ENCODE measurements at places on chromosomes 11 and 22.

- no peak for DNase-seq
These were observed 319.3 kb downstream of the DCDC1 start for GRCh38 chr11:31050061-31050765.

DNA sequence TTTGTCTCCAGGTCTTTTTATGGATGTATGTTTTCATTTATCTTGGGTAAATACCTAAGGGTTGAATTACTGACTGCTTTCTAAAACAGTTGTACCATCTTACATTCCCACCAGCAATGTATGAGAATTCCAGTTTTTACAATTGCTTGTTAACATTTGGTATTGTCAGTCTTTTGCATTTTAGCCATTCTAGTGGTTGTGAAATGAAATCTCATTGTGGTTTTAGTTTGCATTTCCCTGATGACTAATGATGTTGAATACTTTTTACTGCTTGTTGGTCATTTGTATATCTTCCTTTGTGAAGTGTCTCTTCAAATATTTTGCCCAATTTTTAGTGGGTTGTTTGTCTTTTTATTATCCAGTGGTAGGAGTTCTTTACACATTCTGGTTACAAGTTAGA is 92.8 kb downstream of the ARFGAP2 start:
- no peak for DNase-seq

DNA sequence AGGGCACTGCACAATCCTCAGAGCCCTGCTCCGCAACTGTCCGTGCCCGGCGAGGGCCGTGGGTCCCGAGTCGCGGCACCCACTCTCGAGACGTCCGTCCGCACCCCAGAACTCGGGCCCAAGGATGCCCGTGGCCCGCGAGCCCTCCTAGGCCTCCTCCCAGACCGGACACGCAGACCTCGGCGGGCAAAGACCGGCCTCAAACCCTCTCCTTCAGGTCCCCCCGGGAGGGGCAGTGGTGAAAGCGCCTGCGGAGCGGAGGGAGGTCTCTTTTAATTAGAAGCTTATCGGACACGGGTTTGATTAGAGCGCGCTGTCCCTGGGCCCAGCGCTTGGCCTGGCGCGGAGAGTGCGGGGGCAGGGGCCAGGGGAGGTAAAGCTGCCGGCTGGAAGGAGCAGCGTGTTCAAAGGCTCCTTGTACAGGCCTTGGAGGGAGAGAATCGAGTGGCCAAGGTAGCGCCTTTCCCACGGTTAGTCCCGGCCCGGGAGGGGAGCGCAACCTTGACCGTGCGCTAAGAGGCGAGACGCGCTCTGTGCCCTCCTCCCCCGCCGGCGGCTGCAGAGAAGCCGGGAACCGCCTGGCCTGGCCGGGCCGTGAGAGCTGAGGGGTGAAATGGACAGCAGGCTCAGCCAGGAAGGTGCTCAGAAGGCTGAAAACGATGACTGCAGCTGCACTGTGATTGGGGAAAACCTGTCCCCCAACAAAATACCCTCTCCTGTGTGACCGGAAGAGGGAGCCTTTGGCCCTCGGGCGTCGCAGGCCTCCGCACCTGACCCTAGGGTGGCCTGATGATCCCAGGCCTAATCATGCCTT is 4.6 kb downstream of the WT1 start:
- DNase-seq: no peak

- DNase-seq: no peak
These were observed 117.3 kb upstream of the CTSC start for GRCh38 chr11:88454881-88455280.

- DNase-seq: no peak
These were observed 19.6 kb downstream of the ACER3 start for GRCh38 chr11:76880314-76880713.

GRCh38 chr11:66467034-66467659 is 442 bp downstream of the PELI3 start:
- DNase-seq: no peak

- DNase-seq: peak; percentile 72
These were observed at the start of gene TRIM22 for GRCh38 chr11:5689551-5689983. TSS of gene TRIM22 (plus strand) at chr11:5689790. CDS start at chr11:5696233, 6,443 bp downstream.

DNA sequence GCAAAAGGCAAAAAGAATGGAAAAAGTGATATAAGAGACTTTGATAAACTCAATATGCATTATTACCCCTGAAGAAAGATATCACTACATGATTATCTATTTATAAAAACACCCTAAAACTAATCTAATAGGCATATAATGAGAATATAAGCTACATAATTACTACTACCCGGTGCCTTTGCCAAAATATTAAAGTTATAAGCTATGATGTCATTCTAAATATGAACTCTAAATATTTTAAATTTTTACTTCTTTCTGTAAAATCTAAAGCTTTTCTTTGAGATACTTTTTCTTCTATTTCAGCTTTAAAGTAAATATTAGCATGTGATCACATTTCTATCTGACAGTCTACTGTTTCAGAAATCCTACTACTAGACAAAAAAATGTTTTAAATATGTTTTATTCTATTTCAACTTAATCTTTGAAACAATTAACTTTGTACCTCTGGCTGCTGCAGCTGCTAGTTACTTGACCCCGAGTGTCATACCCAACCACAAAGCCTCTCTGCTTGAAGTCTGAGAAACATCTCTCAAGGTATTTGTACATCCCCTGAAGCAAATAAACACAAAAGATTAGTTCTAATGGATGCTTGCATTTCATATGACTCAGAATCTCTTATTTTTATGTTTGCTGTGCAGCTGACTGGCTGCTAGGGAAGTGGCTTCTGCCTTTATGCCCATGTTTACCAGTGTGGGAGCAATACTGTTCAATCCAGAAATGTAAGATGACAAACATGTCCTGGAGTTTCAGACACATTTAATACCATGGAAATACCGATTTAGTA is 26.8 kb downstream of the PGM2L1 start:
- DNase-seq: no peak

GRCh38 chr11:69904161-69904973 is 85.2 kb upstream of the FGF3 start:
- DNase-seq: no peak

DNA sequence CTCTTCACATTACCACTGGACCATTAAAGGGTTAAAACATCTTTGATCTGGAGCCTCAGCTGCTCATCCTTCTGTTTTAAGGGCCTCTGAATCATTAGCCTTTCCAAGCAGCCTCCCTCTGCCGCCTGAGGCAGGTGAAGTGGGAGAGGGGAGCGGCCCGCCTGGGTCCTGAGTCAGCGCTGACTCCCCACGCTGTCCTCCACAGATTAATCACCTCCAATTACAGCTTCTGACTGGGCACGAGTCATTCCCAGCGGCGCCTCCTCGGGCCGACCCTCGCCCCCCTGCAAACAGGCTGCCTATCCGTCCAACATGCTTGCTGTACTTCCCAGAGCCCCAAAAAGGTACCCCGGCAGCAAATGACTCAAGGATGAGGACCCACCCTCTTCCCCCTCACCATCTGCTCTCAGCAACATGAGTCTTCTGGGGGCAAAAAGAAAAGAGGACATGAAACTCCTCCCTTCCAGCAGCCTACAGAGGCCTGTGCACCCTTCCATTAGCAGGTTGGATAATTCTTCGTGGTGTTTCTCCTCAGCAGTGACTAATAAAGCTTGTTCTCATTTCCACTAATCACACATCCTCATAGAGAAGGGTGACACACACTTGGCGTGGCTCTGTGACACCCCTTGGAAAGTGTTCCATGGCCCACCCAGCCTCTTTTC is 44.3 kb upstream of the JAM3 start:
- no peak for DNase-seq

- DNase-seq: peak; percentile 48
These were observed 1.7 kb downstream of the SMTN start for GRCh38 chr22:31082606-31083376.

GRCh38 chr11:74024261-74025029 is 15.6 kb upstream of the UCP3 start:
- DNase-seq: no peak

- no peak for DNase-seq
These were observed 9.3 kb downstream of the KCNJ5 start for GRCh38 chr11:128900468-128900867.

DNA sequence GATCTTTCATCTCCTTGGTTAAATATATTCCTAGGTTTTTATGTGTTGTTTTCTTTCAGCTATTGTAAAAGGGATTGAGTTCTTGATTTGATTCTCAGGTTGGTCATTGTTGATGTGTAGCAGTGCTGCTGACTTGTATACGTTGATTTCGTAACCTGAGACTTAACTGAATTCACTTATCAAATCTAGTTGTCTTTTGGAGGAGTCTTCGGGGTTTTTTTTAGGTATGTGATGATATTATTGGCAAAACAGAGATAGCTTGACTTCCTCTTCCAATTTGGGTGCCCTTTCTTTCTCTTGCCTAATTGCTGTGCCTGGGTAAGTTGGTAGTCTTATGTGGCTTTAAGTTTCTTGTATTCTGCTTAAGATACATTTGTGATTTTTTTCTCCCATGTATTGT is 52.8 kb downstream of the CBL start:
- no peak for DNase-seq

GRCh38 chr11:13098063-13098462 is 88.9 kb downstream of the RASSF10 start:
- DNase-seq: no peak

GRCh38 chr11:123161376-123162030 is 33.5 kb downstream of the CLMP start:
- no peak for DNase-seq

- DNase-seq: peak; percentile 32
These were observed 728 bp downstream of the DCUN1D5 start for GRCh38 chr11:103091064-103091800.

- no peak for DNase-seq
These were observed 17.8 kb downstream of the CHADL start for GRCh38 chr22:41222846-41223507.

DNA sequence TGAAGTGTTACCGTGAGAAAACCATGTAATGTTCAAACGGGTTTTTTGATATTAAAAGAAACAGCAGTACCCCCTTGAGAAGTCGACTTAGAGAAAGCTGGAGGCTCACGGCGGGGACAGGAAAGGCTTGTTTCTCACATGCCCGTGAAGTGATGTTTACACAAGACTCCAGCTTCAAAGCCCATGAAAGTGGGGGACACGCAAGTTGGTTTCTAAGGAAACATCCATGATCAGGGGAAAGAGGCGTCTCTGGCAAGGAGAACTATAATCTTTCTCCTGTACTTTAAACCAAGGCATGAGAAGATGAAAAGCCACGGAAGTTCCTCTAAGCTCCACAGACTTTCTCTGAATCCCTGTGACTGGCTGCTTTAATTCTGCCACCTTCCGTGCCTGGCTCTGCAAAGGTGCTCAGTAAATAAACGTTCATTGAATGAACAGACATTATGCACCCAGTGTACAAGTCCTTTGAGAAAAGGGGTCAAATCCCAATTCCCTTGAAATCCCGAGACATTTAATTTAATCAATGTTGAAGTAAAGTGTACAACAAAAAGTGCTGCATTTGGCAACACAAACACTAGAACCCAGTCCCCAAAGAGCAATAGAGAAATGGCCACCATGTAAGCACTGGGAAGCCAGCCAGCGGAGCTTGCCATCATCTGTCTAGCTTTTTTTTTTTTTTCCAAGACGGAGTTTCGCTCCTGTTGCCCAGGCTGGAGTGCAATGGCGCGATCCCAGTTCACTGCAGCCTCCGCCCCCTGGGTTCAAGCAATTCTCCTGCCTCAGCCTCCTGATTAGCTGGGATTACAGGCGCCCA is 58.7 kb downstream of the AHNAK start:
- no peak for DNase-seq

DNA sequence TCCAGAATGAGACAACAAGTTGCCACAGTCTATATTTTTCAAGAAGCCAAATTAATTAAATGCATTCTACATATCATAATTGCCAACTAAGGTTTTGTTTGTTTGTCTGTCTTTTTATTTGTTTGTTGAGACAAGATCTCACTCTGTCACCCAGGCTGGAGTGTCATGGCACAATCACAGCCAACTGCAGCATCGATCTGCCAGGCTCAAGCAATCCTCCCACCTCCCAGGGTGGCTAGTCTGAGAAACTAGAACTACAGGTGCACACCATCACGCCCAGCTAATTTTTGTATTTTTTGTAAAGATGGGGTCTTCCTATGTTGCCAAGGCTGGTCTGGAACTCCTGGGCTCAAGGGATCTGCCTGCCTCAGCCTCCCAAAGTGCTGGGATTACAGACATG is 140.0 kb downstream of the LRRC4C start:
- DNase-seq: no peak

- no peak for DNase-seq
These were observed 67.1 kb upstream of the LDLRAD3 start for GRCh38 chr11:35876786-35877185.

GRCh38 chr11:127105593-127106541 is 105.3 kb upstream of the KIRREL3 start:
- no peak for DNase-seq

- DNase-seq: no peak
These were observed 40.9 kb downstream of the MRTFA start for GRCh38 chr22:40595497-40596234.

Data from CD4-positive, alpha-beta T cell treated with Interleukin-12 subunit alpha and Interleukin-12 subunit beta, for 1 hour (primary cell).